Umbilical cord (tissue), 2 donors: ENCODE measurements at places on chromosomes 12 and 14.

GRCh38 chr14:94009767-94010166 lies 12.7 kb downstream of the CCDC197 start:
- DNase-seq: peak; percentile 54

DNA sequence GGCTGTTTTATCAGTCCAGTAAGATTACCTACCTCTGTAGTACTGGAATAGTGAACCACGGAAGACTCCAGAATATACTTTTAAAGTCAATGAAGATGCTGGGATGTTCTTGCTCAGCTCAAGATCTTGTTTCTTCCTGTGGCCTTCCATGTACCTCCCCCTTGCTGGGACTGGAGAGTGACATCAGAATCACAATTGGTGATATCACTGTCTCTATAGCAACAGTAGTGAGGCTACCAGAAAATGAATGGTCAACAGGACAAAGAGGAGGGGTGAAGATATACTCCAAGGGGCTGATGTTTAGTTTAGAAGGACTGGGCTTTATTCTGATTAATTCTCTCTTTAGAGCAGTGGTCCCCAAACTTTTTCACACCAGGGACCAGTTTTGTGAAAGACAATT lies 3.8 kb downstream of the AKAP3 start:
- no peak for DNase-seq

DNA sequence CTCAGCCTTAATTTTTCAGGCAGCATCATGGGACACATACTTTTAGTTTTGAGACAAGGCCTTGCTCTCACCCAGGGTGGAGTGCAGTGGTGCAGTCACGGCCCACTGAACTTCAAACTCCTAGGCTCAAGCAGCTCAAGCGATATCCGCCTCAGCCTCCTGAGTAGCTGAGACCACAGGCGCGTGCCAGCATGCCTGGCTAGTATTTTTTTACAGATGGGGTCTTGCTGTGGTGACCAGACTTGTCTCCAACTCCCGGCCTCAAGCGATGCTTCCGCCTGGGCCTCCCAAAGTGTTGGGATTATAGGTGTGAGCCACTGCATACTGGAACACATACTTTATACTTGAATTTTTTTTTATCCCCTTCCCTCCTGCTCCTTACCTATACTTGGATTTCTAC lies 2.8 kb downstream of the RDH5 start:
- no peak for DNase-seq

GRCh38 chr12:96846293-96846692 lies 60.8 kb upstream of the NEDD1 start:
- peak; percentile 12 for DNase-seq

DNA sequence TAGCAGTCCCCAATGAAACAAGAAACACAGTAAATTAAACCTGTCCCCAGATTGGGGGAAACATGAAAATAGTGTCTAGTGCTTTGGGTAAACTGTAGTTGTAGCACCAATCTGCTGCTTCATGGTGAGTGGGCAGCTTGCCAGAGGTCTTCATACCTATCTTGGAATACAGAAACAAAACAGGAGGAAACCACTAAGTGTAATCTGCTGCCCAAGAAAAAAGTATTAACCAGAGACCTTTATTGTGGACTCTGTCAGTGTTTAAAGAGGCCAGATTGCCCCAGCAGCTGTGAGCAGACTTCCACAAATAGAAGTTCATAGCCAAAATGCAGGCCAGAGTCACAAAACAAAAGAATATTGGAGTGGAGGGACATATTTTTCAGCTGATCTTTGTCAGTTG lies 2.3 kb downstream of the ISCU start:
- no peak for DNase-seq

GRCh38 chr12:113638460-113638775 lies 166.7 kb upstream of the LHX5 start:
- DNase-seq: no peak
